ENCODE measurements at places on chromosomes 7 and 10. TPM values are rescaled to one million over a fixed set of nuclear protein-coding genes. Genes with fewer than 3 reads are reported as not detected.

The HGF gene
- 2.8 TPM for polyA plus RNA-seq

The CALY gene
- 6.8 TPM for polyA plus RNA-seq

The IL2RA gene
- 0.52 TPM for polyA plus RNA-seq

The TBX20 gene
- not detected for polyA plus RNA-seq

The ASB10 gene
- polyA plus RNA-seq: not detected

The ATG9B gene
- 1.8 TPM for polyA plus RNA-seq

The GBF1 gene
- 44.0 TPM for polyA plus RNA-seq

The RPP38 gene
- polyA plus RNA-seq: 30.2 TPM

DNA sequence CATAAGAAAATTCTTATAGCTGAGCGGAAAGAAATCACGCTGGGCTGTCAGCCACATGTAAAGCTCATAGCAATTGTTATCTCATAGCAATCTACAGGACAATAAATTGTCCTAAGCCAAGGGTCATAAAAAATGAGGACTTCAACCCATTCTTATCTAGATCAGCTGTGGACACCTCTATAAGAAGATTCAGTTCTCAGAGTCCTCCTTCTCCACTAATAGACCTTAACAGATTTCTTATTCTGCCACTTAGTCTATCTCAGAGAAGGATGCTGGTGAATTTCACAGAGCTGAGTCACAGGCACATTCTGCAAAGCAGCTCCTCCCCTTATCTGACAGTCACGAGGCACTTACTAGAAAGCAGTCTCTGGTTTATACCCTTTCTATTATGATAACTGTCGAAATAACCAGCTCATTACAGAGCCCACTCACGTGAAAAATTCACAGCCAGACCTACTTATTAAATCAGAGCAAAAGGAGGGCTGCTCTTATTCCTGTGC lies 185.3 kb upstream of the PCLO start:
- peak; percentile 82 for DNase-seq

DNA sequence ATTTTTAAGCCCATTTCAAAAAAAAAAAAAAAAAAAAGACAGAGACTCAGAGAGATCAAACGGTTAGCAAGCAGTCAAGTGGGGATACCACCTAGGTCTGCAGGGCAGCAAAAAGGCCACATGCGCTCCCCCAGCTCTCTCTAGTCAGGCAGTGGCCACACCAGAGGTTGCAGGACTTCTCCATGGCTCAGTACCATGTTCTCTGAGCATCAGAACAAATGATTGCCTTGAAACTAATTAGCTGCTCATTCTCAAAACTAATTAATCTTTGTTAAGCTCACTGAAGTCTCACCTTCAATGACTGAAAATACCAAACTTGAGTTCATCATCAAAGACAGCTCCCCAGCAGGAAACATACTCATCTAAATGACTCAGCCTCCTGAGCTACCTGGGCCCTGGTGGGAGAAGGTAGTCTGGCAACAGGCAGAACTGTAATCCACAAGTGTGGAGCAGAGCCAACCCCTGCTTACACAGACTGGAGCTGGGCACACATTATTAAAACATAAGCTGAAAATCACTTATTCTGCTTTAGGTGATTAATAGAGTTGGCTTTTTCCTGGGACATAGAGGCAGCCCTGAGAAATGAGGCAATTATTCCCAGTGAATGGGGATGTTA lies 319.6 kb downstream of the GRID1 start:
- no peak for DNase-seq

- peak; percentile 4 for DNase-seq
Measured at GRCh38 chr7:111312966-111313365, 222.0 kb downstream of the LRRN3 start.

- DNase-seq: peak; percentile 55
Measured at GRCh38 chr7:103660455-103661371, 214.7 kb upstream of the SLC26A5 start.

- DNase-seq: no peak
Measured at GRCh38 chr7:131681961-131682360, 125.5 kb upstream of the PODXL start.

- DNase-seq: no peak
Measured at GRCh38 chr10:93299606-93300287, 182.4 kb downstream of the MYOF start.

- DNase-seq: no peak
Measured at GRCh38 chr10:101780187-101780817, 2.9 kb downstream of the NPM3 start.

- no peak for DNase-seq
Measured at GRCh38 chr10:133114726-133115452, 27.2 kb downstream of the ADGRA1 start.

- DNase-seq: no peak
Measured at GRCh38 chr10:57867241-57867640, 400.5 kb downstream of the IPMK start.

DNA sequence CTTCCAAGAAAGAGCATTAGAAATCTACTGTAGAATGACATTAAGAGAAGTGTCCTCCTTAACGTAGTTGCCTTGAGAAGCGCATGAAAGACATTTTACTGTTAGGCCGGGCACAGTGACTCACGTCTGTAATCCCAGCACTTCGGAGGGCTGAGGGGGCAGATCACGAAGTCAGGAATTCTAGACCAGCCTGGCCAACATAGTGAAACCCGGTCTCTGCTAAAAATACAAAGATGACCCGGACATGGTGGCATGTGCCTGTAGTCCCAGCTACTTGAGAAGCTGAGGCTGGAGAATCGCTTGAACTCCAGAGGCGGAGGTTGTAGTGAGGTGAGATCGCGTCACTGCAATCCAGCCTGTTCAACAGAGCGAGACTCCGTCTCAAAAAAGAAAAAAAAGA lies 28.9 kb downstream of the TARP start:
- DNase-seq: no peak

DNA sequence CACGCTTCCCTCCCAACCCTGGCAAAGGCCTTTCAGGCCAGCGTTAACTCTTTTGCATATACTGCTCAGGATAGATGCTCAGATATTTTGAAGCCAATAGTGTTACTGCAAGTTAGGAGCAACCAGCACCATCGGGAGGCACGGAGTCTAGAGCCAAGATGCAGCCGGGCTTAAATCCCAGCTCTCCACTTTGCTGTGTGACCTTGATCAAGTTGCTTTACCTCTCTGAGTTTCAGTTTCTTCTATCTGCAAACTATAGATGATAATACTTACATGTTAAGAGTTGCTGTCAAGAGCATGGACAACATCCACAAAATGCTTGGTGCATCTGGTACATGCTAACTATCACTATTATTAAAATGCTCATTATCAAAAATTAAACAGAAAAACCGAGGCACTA lies 45.4 kb upstream of the C7orf33 start:
- DNase-seq: no peak

GRCh38 chr7:145784809-145785780 lies 331.5 kb upstream of the CNTNAP2 start:
- DNase-seq: no peak

- DNase-seq: no peak
Measured at GRCh38 chr10:43403911-43404703, 4.9 kb downstream of the HNRNPF start.

- no peak for DNase-seq
Measured at GRCh38 chr10:24009115-24009514, 199.8 kb upstream of the KIAA1217 start.

GRCh38 chr10:52226197-52226847 lies 87.8 kb upstream of the DKK1 start:
- no peak for DNase-seq

- DNase-seq: no peak
Measured at GRCh38 chr7:17140406-17140805, 158.0 kb upstream of the AHR start.
